ENCODE measurements at places on chromosomes 7 and 10. TPM values are rescaled to one million over a fixed set of nuclear protein-coding genes. Genes with fewer than 3 reads are reported as not detected.

DNA sequence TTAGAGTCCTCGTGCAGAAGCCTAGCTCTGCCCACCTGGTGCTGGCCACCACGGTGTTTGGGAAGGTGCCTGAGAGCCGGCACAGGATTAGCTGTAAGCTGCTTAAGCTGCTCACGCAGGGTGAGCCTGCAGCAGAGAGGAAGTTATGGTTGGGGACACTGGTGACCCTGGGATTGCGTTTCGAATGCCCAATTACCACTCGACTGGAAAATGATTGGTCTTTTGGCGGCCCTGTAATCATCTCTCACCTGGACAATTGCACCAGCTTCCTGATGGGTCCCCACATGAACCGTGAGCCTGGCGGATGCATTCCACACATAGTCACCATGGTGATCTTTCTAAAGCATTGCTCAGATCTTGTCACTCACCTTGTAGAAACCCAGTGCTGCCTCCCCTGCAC lies 442.3 kb upstream of the ZMIZ1 start:
- no peak for DNase-seq
- no peaks in the 10 kb centered on the region for H3K4me1 ChIP-seq
- H3K36me3 ChIP-seq: no peaks in the 10 kb centered on the region
- H3K4me3 ChIP-seq: no peak overlapping the region

- no peaks in the 10 kb centered on the region for H3K27me3 ChIP-seq
- H3K36me3 ChIP-seq: no peaks in the 10 kb centered on the region
- no peaks in the 10 kb centered on the region for H3K4me1 ChIP-seq
- no peak overlapping the region for H3K27ac ChIP-seq
Measured at GRCh38 chr7:23214938-23215337, 31.6 kb upstream of the GPNMB start.

DNA sequence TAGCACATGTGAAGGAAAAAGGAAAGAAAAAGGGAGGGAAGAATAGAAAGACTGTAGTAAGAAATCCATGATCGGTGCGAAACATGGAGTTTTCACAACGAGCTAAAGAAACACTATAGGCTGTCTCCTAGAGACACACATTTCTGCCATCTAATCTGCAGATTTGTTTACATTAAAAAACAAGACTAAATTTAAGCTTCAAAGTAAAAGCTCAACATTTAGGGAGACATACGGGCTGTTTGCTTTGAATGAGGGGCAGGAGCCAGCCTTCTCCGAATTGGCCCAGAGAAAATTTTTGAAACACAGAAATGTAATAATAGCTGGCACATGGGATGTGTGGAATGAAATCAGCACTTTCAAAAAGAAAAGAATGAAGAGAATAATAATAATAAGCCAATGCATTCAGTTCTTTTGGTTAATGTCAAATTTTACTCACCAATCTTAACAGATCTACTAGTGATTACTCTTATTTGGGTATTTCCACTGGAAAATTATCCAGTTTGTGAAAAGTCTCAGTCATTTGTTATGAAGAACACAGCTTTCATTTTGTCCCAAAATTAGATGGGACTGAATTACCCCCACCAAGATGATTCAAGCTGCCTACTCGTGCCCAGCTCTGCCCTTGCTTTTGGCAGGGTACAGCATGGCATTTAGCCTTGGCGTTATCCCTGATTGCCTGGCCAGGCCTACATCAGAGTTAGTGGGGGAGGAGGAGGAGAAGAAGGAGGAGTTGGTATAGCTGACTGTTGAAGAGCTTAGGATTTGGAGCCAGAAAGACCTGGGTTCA lies 47.1 kb downstream of the MTURN start:
- H3K4me1 ChIP-seq: no peaks in the 10 kb centered on the region
- no peaks in the 10 kb centered on the region for H3K27me3 ChIP-seq
- DNase-seq: no peak

- H3K27ac ChIP-seq: no peak overlapping the region
- H3K27me3 ChIP-seq: no peaks in the 10 kb centered on the region
- no peak overlapping the region for H3K4me3 ChIP-seq
- no peak for DNase-seq
- H3K36me3 ChIP-seq: no peaks in the 10 kb centered on the region
Measured at GRCh38 chr7:98737176-98737575, 120.1 kb downstream of the NPTX2 start.

GRCh38 chr10:107653832-107654287 lies 489.4 kb upstream of the SORCS1 start:
- peak overlapping the region; percentile 37 for H3K4me3 ChIP-seq
- H3K36me3 ChIP-seq: no peaks in the 10 kb centered on the region
- H3K4me1 ChIP-seq: no peaks in the 10 kb centered on the region
- H3K27ac ChIP-seq: no peak overlapping the region

GRCh38 chr10:89115876-89116627 lies 91.1 kb downstream of the CH25H start:
- no peaks in the 10 kb centered on the region for H3K27me3 ChIP-seq
- H3K27ac ChIP-seq: no peak overlapping the region
- H3K4me1 ChIP-seq: no peaks in the 10 kb centered on the region
- H3K36me3 ChIP-seq: no peaks in the 10 kb centered on the region
- DNase-seq: no peak
- no peak overlapping the region for H3K4me3 ChIP-seq

DNA sequence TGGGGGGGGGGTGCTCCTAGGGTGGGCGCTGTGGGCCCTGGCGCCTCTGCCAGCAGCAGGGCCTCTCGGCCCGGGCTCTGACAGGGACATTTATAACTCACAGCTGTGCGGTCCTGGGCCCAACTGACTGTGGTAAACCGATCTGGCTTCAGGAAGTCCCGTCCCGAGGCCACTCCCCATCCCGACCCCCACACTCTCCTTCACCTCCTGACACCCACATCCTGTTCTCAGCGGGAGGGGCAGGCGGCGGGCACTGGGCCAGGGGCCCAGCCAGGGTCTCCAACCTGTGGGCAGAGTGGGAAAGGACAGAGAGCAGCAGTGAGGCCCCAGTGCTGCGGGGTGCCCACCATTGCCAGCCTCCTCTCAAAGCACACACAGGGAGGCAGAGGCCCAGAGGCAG lies 69.1 kb downstream of the ZMIZ1 start:
- DNase-seq: no peak
- no peak overlapping the region for H3K4me3 ChIP-seq
- H3K27me3 ChIP-seq: no peaks in the 10 kb centered on the region
- no peaks in the 10 kb centered on the region for H3K36me3 ChIP-seq
- no peaks in the 10 kb centered on the region for H3K4me1 ChIP-seq

GRCh38 chr7:20424500-20424899 lies 93.8 kb downstream of the ITGB8 start:
- no peaks in the 10 kb centered on the region for H3K36me3 ChIP-seq
- H3K27me3 ChIP-seq: no peaks in the 10 kb centered on the region
- H3K4me1 ChIP-seq: no peaks in the 10 kb centered on the region

GRCh38 chr10:125260260-125260659 lies 99.9 kb upstream of the CTBP2 start:
- H3K36me3 ChIP-seq: no peaks in the 10 kb centered on the region
- no peak for DNase-seq
- H3K4me3 ChIP-seq: no peak overlapping the region

- DNase-seq: peak; percentile 63
- no peaks in the 10 kb centered on the region for H3K4me1 ChIP-seq
- H3K27ac ChIP-seq: no peak overlapping the region
- H3K27me3 ChIP-seq: peaks cover 4% of the 10 kb centered on the region
Measured at GRCh38 chr10:126062131-126063032, 166.0 kb downstream of the FANK1 start.

DNA sequence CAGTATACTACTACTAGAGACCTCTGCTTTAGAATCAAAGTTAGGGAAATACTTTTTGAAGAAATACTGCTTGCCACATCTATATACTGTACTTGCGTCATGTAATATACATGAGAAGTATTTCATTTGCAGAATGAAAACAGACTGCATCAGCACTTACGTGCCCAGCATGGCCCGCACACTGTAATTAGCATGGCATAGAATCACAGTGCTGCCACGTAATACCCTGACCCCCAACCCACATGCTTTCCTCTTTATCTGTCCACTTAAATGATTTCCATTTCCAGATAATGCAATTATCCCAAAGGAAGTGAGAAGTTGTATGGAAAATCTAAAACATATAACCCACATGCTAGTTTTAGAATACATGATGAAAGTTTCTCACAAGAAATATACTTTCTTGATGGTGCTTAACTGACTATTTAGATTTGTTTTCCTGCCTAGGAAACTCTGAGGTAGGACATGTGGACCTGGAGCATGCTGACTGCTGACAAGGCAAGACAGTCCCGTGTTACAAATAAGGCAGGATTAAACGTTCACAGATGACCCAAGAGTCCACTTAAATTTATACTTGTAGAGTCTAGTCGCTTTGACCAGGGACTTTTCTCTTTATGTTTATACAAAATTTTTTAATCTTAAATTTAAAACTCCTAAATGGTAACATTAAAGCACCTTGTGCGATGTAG lies 12.6 kb downstream of the USP6NL start:
- no peak for DNase-seq
- no peak overlapping the region for H3K4me3 ChIP-seq
- no peaks in the 10 kb centered on the region for H3K36me3 ChIP-seq
- no peaks in the 10 kb centered on the region for H3K27me3 ChIP-seq
- H3K4me1 ChIP-seq: peaks cover 31% of the 10 kb centered on the region

DNA sequence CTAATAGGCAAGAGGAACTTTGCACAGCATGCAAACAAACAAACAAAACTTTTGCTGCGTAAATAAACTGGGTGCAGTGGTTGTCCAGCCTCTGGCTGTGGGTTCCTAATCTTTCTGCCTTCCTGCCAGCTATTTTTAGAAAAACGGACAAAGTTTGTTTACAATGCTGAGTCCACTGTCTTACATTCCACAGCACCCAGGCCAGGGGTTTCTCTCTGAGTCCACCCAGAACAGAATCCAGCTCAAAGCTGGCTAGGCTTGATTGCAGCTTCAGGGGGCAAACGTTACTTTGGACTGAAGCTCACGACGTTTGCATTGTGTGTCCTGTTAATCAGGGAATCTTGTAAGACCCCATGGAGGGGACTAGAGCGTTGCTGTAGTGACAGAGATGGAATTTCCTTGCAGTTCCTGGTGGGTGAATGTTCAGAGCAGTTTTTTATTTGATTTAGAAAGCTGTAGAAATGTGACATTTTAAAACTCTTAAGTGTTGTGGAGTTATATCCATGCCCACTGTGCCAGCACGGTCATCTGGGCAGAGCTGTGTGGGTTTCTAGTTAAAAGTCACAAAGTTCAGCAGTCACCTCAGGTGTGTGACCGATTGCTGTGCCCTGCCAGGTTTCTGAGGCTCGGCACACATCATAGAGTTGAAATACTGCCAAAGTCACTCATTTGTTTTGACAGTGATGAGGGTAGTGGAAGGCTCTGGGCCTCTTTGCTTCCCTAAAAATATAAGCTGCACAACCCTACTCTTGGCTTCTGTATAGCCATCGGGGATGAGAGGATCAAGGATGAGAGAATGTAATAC lies 247.0 kb downstream of the STK31 start:
- H3K27ac ChIP-seq: peak overlapping the region; percentile 97
- H3K4me3 ChIP-seq: peak overlapping the region; percentile 32
- DNase-seq: peak; percentile 82
- no peaks in the 10 kb centered on the region for H3K4me1 ChIP-seq
- no peaks in the 10 kb centered on the region for H3K27me3 ChIP-seq
- H3K36me3 ChIP-seq: no peaks in the 10 kb centered on the region

DNA sequence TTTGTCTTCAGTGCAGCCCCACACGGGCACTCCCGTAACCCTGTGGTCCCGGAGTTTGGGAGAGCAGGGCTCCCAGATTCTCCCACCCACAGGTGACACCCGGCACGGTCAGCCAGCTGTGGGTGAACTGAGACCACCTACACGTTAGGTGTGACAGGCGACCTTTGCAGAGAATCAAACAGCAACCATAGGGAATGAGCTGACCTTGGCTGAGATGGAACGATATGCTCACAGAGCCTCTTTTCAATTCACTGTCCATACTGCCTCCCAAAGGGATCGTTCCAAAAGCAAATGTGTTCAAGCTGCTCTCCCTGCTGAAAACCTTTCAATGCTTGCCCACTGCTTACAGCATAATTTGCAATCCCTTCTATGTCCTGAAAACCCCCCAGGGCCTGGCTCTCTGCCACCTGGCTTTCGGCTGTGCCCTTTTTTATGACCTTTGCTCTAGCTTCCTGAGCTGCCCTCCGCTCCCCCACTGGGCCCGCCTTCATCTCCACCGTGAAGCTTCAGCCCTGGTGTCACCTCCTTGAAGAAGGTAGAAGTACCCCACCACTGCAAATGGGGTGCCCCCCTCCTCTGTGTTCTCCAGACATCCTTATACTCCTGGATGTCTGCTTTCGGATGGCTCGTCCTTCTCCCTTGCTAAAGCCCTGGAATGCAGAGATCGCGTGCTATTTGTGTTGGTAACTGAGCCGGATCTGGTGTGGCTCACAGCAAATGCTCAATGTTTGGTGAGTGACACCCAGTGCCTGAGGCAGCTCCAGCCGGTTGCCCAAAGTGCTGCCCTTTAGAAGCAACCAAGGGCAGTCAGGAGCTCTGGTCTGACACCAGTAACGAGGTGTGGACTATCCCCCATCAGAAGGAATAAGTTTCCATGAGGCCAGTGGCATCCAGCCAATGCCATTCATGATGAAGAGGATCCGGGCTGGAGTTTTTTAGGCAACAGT lies 90.4 kb downstream of the KIAA1549 start:
- no peaks in the 10 kb centered on the region for H3K27me3 ChIP-seq
- no peaks in the 10 kb centered on the region for H3K4me1 ChIP-seq
- H3K4me3 ChIP-seq: peak overlapping the region; percentile 7
- no peaks in the 10 kb centered on the region for H3K36me3 ChIP-seq

GRCh38 chr10:47019155-47020145 lies 108.2 kb downstream of the PTPN20 start:
- no peak overlapping the region for H3K4me3 ChIP-seq
- H3K27me3 ChIP-seq: no peaks in the 10 kb centered on the region
- peak; percentile 7 for DNase-seq
- H3K27ac ChIP-seq: no peak overlapping the region
- no peaks in the 10 kb centered on the region for H3K36me3 ChIP-seq
- H3K4me1 ChIP-seq: no peaks in the 10 kb centered on the region

- DNase-seq: peak; percentile 70
- H3K36me3 ChIP-seq: no peaks in the 10 kb centered on the region
- no peak overlapping the region for H3K27ac ChIP-seq
- no peaks in the 10 kb centered on the region for H3K27me3 ChIP-seq
Measured at GRCh38 chr7:151008511-151009323, 15.6 kb downstream of the ATG9B start.

The GIMAP5 gene
- total RNA-seq: 6.1 TPM

The GPR85 gene
- total RNA-seq: 0.80 TPM

The SFTPA1 gene
- total RNA-seq: 0.40 TPM

The CCDC146 gene
- 6.7 TPM for total RNA-seq

The PAPOLB gene
- not detected for total RNA-seq

The CHST3 gene
- 1.2 TPM for total RNA-seq

The EN2 gene
- total RNA-seq: not detected

The SPOCK2 gene
- 1.6 TPM for total RNA-seq
